Thoracic aorta (tissue), 2 donors: ENCODE measurements at places on chromosomes 11 and 22. TPM values are rescaled to one million over a fixed set of nuclear protein-coding genes. Genes with fewer than 3 reads are reported as not detected.

YAP1 gene
- 355 TPM for total RNA-seq

- H3K4me1 ChIP-seq, result no peaks in the 10 kb centered on the region
- H3K36me3 ChIP-seq, result no peaks in the 10 kb centered on the region
- H3K4me3 ChIP-seq, result no peak overlapping the region
- DNase-seq, result no peak
- H3K27ac ChIP-seq, result no peak overlapping the region
Observed at GRCh38 chr11:128624269-128625175, 37.2 kb upstream of the ETS1 start.

PRR5L gene
- total RNA-seq, result 3.2 TPM

C11orf91 gene
- total RNA-seq, result not detected

DNA sequence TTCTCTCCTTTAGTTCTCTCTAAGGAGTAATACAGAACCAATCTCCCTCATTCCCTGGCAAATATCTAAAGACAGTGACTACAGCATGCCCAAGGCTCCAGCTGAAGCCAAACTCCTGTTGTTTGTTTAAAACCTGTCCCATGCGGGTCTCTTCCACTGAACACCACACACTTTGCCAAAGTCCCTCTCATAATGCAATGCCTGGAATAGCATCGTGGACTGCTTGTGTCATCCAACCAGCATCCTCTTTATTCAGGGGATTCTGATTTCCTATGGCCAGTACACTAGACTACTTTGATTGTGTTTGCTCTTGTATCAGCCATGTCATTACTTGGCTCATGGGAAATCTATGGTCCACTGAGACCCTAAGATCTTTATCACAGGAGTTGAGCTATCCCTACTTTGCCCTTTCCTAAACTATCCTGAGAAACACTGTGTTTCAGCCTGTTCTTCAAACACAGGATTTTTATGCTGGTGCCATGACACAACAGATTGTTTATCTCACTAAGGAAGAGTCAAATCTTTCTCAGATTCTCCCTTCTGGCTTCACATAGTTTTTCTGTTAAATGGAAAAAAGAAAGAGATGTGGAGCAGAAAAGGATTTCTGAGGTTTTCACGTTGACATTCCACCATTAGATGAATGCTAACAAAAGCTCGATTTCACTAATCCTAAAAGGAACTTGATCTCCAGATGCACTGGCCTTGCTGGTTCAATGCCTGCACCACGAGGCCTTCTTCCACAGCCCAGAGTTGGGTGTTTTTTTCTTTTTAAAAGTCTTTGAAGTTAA is 15.9 kb upstream of the IRAG1 start:
- H3K4me3 ChIP-seq, result no peak overlapping the region
- no peaks in the 10 kb centered on the region for H3K36me3 ChIP-seq
- no peaks in the 10 kb centered on the region for H3K27me3 ChIP-seq

BTG4 gene
- total RNA-seq, result not detected

EWSR1 gene
- 197 TPM for total RNA-seq

- H3K36me3 ChIP-seq, result no peaks in the 10 kb centered on the region
- H3K4me1 ChIP-seq, result peaks cover 8% of the 10 kb centered on the region
- no peaks in the 10 kb centered on the region for H3K27me3 ChIP-seq
- no peak for DNase-seq
- H3K27ac ChIP-seq, result peak overlapping the region; percentile 77
Observed at GRCh38 chr11:2885017-2885677, 428 bp downstream of the CDKN1C start.

DNA sequence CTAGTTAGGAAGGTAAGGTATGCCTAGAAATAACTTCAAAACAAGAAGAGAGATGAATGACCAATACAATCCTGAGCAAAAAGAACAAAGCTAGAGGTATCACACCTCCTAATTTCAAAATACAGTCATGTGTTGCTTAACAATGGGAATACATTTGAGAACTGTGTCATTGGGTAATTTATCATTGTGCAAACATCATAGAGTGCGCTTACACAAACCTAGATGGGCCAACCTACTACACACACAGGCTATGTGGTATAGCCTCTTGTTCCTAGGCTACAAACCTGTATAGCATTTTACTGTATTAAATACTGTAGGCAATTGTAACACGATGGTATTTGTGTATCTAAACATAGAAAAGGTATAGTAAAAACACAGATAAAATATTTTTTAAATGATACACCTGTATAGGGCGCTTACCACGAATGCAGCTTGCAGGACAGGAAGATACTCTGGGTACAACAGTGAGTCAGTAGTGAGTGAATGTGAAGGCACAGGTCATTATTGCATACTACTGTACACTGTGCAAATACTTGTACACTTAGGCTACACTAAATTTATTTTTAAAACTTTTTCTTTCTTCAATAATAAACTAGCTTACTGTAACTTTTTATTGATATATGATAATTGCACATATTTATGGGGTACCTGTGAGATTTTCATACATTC is 48.2 kb downstream of the STK33 start:
- H3K36me3 ChIP-seq, result no peaks in the 10 kb centered on the region
- no peak for DNase-seq
- no peak overlapping the region for H3K4me3 ChIP-seq
- H3K4me1 ChIP-seq, result no peaks in the 10 kb centered on the region
- no peaks in the 10 kb centered on the region for H3K27me3 ChIP-seq

DNA sequence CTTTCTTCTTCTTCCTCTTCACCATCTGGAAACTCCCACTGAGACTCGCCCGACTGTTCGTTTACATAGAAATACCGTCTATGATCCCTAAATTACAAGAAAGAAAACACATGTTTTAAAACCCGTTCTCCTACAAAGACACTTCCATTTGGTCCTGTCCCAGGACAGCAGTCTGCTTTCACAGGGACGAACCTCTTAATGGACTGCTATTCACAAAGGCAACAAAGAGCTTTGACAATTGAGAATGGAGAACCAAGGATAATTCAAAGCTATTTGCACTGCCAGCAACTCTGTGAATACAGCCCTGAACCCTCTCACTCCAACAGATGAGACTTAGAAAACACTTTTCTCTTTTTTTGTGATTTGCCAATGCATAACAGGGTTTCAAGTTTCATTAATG is 16.3 kb upstream of the AGBL2 start:
- H3K4me3 ChIP-seq, result no peak overlapping the region
- no peaks in the 10 kb centered on the region for H3K4me1 ChIP-seq
- H3K27me3 ChIP-seq, result no peaks in the 10 kb centered on the region

GRCh38 chr11:69823641-69824265 is 4.5 kb upstream of the FGF3 start:
- H3K4me1 ChIP-seq, result no peaks in the 10 kb centered on the region
- no peak for DNase-seq
- no peaks in the 10 kb centered on the region for H3K36me3 ChIP-seq
- H3K4me3 ChIP-seq, result no peak overlapping the region

CD3D gene
- total RNA-seq, result 5.8 TPM

HTR3A gene
- total RNA-seq, result not detected

GRCh38 chr11:122786896-122787295 is 51.4 kb upstream of the CRTAM start:
- no peak for DNase-seq
- peaks cover 4% of the 10 kb centered on the region for H3K4me1 ChIP-seq
- H3K36me3 ChIP-seq, result no peaks in the 10 kb centered on the region
- H3K27me3 ChIP-seq, result no peaks in the 10 kb centered on the region
- H3K4me3 ChIP-seq, result no peak overlapping the region

SPDYC gene
- total RNA-seq, result not detected

DNA sequence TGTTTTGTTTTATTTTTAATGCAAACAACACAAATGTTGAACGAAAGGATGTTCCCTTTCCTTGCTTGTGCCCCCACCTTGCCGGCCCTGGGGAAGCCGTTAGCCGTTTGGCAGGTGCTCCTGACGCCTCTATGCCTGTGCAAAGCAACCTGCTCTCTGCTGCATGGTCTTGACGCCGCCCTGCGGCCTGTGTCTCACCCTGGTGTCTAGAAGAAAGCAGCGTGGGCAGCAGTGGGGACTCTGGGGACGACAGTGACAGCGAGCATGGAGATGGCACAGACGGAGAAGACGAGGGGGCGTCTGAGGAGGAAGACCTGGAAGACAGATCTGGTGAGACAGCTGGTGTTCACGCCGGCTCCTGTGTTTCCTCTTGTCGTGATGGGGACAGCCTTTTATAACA is 5.5 kb downstream of the PHRF1 start:
- H3K27me3 ChIP-seq, result no peaks in the 10 kb centered on the region
- no peak overlapping the region for H3K4me3 ChIP-seq
- no peak overlapping the region for H3K27ac ChIP-seq
- H3K36me3 ChIP-seq, result peaks cover 38% of the 10 kb centered on the region
- peaks cover 35% of the 10 kb centered on the region for H3K4me1 ChIP-seq
- DNase-seq, result no peak

DNA sequence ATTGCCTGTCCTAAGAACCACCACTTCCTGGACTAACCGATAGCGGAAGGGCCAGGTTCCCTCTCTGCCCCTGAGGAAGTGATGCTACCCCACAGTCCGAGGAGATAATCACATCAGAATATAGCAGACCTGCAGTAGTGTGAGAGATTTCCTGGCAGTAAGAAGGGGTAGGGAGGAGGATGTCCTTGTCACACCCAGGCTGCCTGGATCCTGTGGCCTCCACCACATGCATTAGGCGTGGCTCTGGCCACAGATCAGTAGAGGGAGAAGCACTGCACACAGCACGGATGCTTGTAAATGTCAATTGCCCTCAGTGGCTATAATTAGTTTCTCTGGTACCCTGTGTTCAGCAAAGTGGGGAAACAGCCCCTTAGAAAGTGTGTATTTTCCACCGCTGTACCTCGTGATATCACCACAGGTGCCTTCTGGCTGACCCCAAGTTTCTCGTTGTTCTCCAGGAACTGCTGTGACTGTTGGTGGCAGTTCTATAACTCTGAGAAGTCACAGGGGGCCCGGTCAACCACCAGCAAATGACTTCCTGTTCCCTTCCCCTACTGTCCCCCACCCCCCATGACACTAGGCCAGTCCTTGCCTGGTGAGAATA is 61.8 kb downstream of the UBASH3B start:
- H3K27me3 ChIP-seq, result no peaks in the 10 kb centered on the region
- H3K4me1 ChIP-seq, result no peaks in the 10 kb centered on the region
- H3K27ac ChIP-seq, result no peak overlapping the region

DNA sequence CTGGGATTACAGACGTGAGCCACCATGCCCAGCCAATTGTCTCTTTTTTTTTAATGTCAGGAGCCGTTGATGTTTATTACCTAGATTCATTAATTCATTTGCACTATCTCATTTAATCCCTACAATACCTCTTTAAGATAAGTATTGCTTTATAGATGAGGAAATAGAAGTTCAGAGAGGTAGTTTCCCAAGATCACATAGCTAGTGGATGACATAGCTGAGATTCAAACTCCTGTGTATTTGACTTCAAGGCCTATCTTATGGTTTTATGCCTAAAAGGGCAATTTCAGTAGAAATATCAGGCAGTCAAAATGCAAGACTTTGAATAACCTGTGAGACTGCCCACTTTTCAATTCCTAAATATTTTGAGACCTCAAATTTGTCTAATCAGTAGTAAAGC is 66.5 kb downstream of the PPME1 start:
- H3K36me3 ChIP-seq, result peaks cover 15% of the 10 kb centered on the region
- no peaks in the 10 kb centered on the region for H3K27me3 ChIP-seq
- no peaks in the 10 kb centered on the region for H3K4me1 ChIP-seq
- DNase-seq, result no peak
- no peak overlapping the region for H3K27ac ChIP-seq

SAA4 gene
- total RNA-seq, result not detected

THOC5 gene
- 39.8 TPM for total RNA-seq

ZFTA gene
- total RNA-seq, result 27.5 TPM

USP2 gene
- 0.68 TPM for total RNA-seq

- H3K4me3 ChIP-seq, result no peak overlapping the region
- H3K27ac ChIP-seq, result no peak overlapping the region
- no peaks in the 10 kb centered on the region for H3K36me3 ChIP-seq
- DNase-seq, result no peak
Observed at GRCh38 chr11:14451825-14452224, 47.8 kb downstream of the COPB1 start.

DNA sequence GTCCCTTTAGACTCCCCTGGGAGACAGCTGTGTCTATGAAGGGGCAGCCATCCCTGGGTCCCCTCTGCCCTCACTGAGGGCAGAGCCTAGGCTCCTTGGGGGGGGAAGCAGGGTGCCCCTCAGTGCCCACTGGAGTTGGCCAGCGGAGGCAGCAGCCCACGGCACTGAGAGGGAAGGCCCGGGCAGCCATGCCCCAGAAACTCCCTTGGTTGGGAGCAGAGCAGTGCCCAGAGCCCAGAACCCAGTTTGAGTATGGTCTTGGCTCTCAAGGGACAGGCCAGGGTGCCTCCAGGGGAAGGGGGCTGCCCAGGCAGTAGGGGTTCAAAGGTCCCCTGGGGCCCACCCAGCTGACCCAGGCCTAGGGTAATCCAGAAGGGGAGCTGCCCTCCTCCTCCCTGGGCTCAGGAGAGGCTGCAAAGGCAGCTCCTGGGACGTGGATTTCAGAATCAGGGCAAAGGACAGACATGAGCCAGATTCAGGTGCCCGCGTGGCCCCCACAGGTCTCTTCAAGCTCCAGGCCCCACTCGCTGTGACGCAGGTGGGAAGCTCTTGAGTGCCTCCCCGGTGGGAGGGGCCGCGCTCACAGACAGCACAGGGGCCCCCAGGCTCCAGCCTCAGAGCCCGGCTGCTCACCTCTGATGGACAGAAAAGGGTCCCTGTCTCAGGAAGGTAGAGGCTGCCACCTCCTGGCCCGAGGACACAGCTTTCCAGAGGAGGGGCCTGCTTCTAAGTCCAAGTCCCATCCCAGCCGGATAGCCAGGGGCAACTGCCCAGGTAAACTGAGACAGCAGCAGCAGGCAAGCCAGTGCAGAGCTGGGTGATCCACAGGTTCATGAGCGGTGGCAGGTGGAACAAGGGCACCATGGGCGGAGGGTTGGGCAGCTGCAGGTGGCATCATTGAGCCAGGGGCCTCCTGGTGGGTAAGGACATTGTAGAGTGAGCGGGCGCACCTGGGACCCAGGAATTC is 2.6 kb downstream of the C11orf21 start:
- H3K27me3 ChIP-seq, result no peaks in the 10 kb centered on the region
- no peak overlapping the region for H3K4me3 ChIP-seq
- no peaks in the 10 kb centered on the region for H3K36me3 ChIP-seq
- peaks cover 10% of the 10 kb centered on the region for H3K4me1 ChIP-seq
- no peak overlapping the region for H3K27ac ChIP-seq

- DNase-seq, result no peak
- peak overlapping the region; percentile 2 for H3K27ac ChIP-seq
- peaks cover 29% of the 10 kb centered on the region for H3K36me3 ChIP-seq
- H3K4me1 ChIP-seq, result peaks cover 22% of the 10 kb centered on the region
- H3K4me3 ChIP-seq, result no peak overlapping the region
Observed at GRCh38 chr11:72838691-72839305, 24.6 kb downstream of the ATG16L2 start.

DNA sequence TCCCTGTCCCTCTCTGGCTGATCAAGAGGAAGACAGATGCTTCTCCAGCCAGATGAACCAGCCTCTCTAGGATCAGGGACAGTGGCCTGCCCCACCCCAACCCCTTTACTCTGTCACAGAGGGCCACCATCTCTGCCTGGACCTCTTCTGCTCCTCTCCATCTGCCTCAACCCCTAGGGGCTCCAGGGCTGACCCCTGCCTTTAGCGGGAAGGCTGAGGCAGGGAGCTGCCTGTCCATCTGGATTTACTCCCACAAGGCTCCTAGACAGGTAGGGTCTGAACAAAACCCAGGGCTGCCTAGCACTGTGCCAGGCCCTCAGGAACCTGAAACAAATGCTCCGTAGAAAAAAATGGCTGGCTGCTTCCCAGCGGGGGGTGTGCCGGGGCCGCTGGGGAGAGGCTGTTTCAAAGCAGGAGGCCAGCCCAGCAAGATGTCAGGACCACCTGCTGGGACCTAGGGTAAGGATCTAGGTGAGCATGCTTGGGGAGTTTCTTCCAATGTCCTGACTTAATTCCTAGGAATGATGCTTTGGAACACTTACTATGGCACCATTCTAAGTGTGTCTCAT is 3.2 kb downstream of the CHST1 start:
- no peak overlapping the region for H3K4me3 ChIP-seq
- H3K36me3 ChIP-seq, result no peaks in the 10 kb centered on the region
- no peaks in the 10 kb centered on the region for H3K27me3 ChIP-seq
- DNase-seq, result no peak
